ENCODE measurements at places on chromosomes 4 and X.

- DNase-seq, result no peak
Measured at GRCh38 chrX:134148172-134148692, 88.8 kb upstream of the CCDC160 start.

DNA sequence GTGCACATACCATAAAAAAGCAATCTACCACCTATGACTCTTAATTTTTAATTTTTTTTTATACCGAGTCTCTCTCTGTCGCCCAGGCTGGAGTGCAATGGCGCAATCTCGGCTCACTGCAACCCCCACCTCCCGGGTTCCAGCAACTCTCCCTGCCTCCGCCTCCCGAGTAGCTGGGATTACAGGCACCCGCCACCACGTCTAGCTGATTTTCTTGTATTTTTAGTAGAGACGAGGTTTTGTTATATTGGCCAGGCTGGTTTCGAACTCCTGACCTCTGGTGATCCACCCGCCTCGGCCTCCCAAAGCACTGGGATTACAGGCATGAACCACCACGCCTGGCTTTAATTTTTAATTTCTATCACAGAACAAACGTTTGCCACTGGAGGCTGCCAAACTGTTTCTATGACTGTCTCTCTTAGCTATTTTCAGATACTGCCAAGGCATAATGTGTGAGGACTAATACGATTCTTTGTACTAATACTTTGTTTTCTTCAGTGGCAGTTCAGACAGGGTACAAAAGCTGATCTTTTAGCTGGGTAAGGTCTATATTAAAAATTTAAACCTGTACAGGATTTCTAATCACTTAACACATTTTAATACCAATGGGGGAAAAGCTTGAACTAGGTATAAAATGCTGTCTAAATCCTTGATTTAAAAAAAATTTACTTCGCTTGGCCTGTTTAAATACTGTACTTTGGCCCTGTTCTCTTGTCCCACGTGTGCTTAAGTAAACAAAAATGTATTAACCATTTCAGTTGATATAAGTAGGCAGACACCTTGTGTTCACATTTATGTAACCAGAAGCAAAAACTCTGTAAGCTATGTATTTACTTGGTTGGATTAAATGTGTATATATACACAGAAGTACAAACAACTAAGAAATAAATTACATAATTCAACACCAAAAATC, 2.3 kb downstream of the PGRMC2 start:
- no peak for DNase-seq

- DNase-seq, result no peak
Measured at GRCh38 chr4:41880840-41881831, 54.1 kb upstream of the TMEM33 start.

DNA sequence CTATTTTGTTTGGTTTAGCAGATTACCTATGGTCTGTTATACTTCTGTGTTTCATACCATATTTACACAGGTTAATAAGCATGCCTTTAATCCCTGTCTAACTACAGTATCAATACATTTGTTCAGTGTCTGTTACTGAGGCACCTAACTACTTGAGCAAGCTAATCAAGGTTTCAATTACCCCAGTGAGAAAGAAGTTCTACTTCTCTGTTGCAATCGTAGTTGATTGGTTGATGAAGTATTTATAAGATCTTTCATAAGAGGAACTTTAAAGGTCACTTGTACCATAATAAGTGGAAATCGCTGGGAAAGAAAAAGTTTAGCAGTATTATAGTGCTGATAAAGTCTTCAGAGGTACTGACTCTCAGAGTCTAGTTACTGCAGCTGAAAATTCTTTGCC, 490.6 kb downstream of the RPA4 start:
- DNase-seq, result no peak

DNA sequence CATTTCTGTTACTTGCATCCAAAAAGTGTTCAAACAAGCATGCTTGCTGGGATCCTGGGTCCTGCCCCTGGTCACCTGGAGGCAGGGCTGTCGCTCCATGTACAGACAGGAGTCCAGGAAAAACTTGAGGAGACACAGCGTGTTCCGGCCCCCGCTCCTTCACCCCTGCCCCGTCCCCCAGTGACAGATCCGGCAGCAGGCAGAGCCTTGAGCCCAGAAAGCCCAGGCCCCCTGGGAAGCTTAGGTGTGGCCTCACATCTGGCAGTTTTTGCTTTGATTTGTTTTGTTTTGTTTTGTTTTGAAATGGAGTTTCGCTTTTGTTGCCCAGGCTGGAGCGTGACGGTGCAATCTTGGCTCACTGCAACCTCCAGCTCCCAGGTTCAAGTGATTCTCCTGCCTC, 67.0 kb downstream of the TRMT44 start:
- no peak for DNase-seq

DNA sequence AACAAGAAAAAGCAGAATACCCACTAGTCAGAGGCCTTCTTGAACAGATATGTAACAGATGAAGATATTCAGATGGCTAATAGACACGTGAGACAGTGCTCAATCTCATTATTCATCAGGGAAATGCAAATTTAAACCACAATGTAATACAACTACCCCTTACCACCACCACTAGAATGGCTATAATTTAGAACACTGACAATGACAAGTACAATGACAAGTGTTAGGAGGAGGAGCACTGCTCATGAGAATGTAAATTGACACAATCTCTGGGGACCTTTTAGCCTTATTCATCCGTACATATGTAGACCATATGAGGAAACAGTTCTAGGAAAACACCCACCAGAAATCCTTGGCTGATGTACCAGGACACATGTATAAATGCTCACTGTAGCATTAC, 13.1 kb downstream of the ZNF81 start:
- no peak for DNase-seq

DNA sequence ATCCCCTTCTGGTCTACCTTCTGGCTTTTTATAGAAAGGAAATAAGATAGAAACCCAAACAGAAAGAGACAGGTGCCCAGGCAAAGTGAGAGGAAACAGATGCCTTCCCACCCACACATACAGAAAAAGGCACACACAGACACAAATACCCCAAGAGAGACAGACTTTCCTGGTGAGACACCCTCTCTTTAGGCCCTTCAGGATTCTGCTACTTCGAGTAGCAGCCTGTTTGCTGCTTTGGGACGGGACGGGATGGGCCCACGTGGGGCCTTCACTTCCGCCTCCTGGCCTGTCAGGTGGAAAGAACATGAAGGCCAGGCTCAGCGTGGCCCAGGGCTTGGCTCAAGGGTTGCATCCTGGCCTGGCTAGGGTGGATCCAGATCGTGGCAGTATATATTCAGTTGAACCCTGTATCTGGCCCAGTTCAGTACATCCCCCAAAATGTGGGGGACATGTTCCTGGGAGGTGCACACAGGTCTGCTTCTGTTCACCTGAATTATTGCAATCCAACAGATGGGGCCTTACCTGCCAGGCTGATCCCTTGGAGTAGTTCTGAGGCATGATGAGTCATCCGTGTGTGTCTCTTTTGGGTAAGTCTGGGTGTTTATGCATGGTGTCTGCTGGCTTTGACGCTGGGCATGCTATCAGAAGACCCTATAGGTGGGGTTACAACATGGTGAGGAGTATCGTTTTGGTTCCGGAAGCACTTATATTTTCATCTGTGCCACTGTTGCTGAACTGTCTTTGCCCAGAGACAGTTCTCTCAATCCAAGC, 2.4 kb downstream of the ZNF275 start:
- DNase-seq, result no peak

- no peak for DNase-seq
Measured at GRCh38 chrX:9728261-9728660, 37.4 kb downstream of the GPR143 start.

DNA sequence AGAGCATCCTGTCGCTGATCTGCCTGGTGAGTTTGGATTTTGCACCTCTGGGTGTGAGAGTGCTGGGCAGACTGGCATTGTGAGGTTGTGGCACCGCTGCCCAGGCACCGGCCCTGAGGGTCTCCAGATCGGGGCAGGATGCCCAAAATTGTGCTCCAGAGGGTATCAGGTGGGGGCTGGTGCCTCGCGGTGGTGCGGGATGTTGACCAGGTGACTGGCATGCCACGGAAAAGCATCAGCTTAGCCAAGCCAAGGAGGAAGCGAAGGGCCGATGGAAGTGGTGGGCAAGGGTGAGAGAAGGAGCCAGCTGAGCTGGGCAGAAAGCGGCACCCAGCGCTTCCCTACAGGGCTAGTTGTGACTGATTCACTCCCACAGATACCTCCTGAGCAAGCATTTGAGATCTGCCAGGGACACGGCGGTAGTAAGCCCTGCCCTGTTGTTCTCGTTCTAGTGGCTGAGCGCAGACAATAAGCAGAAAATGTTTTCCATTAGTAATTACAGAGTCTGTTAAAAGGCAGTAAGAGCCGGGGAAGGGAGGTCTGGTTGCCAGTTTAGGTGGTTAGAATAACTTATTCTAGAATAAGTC, 809 bp downstream of the ZFP92 start:
- no peak for DNase-seq

- DNase-seq, result no peak
Measured at GRCh38 chrX:10619425-10620046, 849 bp downstream of the MID1 start.

DNA sequence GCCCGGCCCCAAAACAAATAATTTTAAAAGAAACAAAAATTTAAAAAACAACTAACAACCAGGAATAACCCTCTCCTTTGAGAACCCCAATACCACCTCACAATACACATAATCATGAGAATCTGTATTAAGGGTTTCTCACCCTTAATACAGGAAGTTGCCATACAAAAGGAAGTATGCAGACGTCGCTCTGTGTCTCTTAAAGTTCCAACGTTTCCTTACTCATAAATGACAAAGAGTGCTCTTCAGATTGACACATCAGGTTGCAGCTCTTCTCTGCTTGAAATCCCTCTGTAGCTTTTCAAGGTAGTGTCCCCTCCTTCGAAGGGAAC, 73.9 kb upstream of the IRF2 start:
- DNase-seq, result no peak

DNA sequence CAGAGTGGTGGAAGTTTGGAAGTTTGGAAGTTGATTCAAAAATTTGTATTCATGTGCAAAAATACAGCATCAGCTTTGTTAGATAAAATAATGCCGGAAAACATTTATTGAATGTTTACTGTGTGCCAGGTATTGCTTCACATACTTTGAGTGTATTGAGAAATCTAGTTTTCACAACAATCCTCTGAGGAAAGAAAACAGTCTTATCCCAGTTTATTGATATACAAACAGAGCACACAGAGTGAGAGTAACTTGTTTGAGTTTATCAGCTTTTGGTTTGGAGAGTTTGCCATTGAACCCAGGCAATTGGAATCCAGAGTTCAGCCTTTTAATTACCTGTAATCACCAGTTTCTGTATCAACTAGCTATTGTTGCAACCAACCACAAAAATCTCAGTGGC, 127.2 kb upstream of the RPS6KA3 start:
- no peak for DNase-seq

DNA sequence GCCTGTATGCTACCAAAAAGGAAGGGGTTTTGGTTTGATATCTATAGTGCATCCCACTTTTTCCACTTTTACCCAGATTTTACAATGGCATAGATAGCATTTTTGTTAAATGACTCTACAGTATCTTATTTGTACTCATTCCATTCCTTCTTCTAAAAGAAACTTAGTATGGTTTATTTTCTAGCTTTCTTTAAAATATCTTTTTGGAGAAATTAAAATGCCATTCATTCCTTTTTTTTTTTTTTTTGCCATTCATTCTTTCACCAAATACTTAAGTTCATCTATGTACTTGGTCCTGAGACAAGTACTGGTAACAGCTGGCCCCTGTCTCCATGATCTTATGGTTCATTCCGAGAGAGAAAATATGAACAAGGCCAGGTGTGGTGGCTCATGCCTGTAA, 49.1 kb downstream of the MID1 start:
- no peak for DNase-seq

DNA sequence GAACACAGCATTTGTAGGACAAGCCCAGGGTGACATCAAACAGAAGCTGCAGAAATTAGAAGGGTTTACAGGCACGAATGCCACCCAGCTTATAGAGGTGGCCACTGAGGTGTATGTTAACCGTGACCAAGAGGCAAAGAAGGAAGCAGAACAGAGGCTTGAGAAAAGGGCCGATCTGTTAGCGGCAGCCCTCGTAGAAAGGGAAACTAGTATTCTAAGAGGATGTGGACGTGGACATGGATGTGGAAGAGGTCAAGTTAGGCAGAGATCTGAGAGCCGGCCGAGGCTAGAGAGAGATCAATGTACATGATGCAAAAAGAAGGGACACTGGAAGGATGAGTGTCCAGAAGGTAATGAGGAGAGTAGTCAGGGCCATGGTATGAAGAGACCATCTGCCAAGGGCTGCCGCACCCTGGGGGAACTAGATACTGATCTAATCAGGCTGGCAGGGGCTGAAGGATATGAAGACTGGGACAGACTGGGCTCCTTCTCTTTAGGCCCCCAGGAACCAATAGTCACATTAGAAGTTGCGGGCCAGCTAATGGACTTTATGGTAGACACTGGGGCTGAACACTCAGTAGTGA, 27.5 kb downstream of the LIAS start:
- DNase-seq, result no peak

- DNase-seq, result no peak
Measured at GRCh38 chrX:129959493-129959832, 23.0 kb upstream of the BCORL1 start.

GRCh38 chr4:83138946-83139345, 24.4 kb upstream of the PLAC8 start:
- DNase-seq, result no peak

DNA sequence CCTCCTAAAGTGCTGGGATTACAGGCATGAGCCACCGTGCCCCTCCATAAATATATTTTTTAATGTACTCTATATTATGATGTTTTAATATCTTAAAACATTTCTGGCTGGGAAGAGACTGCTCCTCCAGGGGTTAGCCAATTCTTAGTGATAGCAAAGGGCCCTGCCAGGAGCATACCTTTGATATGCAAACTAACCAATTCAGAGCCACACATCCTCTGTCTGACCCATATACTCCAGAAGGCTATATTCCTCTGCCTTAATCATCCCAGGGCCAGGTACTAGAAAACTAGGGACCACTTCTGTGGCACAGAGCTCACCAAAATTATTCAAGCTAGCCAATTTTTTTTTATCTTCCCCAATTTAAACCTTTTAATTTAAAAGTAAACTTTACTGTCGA, 43.6 kb upstream of the BEX4 start:
- no peak for DNase-seq

GRCh38 chr4:148955564-148956297, 513.5 kb upstream of the NR3C2 start:
- DNase-seq, result no peak

DNA sequence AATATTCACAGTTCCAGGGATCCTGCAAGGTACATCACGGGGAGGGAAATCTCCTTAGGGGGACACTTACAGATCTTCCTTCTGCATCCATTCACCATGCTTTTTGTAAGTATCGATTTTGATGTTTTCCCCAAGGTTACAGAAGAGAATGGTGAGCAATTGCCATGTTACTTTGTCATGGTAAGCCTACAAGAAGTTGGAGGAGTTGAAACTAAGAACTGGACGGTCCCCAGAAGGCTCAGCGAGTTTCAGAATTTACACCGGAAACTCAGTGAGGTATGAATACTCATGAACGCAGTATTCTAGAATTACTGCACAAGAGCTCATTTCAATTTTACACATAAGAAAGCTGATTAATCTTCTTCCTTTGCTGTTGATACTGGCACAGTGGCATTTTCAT, 53.9 kb downstream of the LRP2BP start:
- DNase-seq, result no peak

DNA sequence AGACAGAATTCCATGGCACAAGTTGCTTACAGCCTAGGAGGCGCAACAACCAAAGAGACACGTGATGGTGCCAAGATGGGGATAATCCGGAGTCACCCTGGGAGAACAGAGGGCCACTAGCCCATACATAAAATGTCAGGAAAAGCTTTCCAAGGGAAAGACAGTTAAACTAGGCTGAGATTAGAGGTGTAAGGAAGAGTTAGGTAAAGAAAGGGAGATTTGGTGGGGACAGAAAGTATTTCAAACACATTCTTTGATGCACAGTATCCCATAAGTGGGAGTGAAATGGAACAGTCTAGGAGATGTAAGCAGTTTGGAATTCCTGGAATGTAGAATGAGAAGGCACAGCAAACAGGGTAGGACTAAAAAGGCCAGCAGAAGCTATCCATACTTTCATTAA, 860.9 kb upstream of the LCORL start:
- DNase-seq, result no peak

Data from stimulated activated CD4-positive, alpha-beta T cell treated with anti-CD3 and anti-CD28 coated beads, Interleukin-12 subunit alpha, Interleukin-12 subunit beta, amount 100 ng/mL, for 24 hours (primary cell).